ENCODE measurements at places on chromosomes 2 and 18.

DNA sequence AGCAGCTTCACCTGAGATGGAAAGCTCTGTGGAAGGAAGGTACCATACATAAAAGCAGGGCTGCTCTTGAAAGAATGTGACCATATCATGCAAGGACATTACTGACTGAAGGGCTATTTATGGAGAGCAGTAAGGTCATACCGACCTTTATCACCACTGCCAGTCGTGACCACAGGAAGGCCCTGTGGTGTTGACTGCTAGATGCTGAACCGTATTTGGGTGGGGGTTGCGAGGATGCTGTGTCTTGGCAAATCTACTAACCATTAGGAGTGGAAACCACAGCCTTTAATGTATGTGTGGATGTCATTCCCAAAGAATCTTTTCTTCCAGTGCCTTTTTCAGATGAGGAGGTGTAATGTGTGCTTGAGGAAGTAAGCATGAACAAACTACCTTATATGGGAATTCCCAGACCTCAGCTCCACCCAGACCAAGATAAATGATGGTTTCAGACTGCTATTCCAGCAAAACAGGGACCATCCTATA, 60.8 kb downstream of the LIMS1 start:
- no peak for DNase-seq

DNA sequence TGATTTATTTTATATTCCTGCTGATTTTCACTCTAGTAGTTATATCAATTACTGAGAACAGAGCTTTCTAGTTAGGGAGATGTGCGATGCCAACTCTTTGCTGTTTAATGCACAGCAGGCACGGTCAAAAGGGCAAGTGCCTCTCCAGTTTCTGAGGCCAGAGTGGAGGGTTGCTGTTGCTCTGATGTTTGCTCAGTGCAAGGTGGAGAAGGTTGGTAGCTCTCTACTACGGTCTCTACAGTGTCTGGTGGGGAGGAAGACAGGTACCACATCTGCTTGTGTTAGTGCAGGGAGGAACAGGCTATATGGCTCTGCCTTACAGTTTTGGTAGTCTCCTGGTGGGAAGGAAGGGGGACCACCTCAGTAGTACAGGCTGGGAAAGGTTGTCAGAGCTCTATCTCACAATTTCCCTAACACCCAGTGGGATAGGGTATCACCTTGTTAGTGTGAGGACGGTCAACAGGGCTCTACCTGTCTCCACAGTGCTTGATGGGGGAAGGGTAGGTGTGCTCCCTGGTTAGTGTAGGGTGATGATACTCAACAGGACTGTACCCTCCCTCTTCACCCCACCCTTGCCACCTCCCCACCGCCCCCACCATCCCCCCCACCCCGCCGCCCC, 85.9 kb downstream of the FANCL start:
- DNase-seq: no peak

GRCh38 chr2:168278424-168278888, 31.1 kb upstream of the STK39 start:
- DNase-seq: no peak

- DNase-seq: no peak
Measured at GRCh38 chr2:112811841-112812306, 24.7 kb downstream of the IL1B start.

DNA sequence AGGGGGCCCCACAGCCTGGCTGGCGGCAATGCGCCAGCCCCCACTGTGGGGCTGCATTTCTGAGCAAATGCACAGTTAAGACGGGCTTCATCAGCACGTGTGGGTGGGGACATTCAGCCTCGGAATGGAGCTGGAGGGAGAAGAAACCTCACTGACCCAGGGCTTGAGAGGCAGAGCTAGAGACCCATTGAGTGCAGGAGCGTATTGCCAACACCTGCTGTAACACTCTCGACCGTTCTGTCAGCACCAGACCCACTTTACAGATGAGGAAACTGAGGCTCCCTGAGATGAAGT, 200.9 kb upstream of the RAB6C start:
- no peak for DNase-seq

GRCh38 chr2:1233281-1233680, 180.0 kb upstream of the TPO start:
- no peak for DNase-seq
